ENCODE measurements at places on chromosomes 2 and 18.

DNA sequence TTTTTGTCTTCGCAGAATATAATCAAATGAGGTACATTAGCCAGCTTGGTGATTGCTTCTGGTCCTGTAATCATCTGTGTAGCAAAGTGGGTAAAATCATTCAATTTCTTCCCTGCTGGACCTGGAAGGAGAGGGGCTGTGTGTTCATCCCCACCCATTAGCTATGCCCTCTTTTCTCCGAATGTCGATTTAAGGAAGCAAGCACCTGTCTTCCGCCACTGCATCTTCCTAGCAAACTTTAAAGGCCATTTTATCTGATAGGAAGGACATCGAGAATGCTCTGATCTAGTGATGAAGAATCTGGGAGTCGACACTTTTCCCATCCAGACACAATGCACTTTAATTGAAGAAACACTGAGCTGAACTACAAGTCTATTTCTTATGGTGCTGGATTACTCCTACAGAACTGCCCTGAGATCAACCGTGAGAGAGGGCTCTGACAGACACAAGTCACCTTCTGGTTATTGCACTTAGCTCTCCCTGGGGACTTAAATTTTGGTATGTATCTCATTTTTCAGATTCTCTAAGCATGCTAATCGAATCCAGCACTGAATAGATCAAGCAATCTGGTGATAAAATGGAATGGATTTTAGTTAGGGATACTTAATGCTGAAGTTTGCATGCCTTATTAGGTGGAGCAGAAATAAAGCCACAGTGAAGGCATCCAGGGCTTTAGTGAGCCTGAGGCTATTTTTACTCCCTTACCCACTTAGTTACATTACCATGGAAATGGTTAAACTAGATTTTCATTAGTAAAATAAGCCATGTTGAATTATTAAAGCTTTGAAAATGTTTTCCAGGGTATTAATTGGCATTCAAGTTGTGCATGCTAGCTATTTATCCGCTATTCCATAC is 1.3 kb downstream of the NYAP2 start:
- DNase-seq = no peak

DNA sequence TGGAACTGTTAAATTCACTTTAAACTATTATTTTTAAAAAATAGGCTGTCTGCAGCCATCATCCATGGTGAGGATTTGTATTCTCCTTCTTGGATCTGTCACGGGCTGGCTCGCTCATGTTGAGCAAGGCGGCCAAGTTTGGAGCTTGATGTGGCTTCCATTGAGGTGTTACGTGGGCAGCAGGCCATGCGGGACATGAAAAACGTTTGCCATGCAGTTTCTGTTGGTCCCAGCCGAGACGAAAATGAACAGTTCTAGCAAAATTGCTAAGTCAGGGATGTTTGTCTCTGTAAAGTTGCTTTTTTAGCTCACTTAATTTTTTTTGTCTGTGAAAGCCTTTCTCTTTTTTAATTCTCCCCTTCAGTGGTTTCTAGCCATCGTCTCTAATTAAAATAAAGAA is 70.2 kb upstream of the MGAT5 start:
- no peak for DNase-seq

DNA sequence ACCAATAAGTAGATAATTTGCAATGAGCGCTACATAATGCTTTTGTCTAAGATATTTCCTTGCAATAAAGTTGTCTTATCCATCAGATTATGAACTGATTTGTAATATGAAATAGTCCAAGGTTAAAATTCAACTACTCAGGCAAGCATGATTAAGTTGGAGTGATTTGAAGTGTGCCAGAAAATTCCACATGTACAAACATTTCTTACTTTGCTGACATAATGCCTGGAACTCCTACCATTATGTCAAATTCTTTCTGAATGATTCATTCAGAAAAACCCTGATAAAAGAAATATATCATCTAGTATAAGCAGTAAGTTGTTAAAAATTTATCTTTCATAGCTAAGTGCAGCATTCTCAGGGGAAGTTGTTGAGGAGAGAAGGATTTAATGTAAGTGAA is 87.3 kb downstream of the CBLN2 start:
- no peak for DNase-seq

DNA sequence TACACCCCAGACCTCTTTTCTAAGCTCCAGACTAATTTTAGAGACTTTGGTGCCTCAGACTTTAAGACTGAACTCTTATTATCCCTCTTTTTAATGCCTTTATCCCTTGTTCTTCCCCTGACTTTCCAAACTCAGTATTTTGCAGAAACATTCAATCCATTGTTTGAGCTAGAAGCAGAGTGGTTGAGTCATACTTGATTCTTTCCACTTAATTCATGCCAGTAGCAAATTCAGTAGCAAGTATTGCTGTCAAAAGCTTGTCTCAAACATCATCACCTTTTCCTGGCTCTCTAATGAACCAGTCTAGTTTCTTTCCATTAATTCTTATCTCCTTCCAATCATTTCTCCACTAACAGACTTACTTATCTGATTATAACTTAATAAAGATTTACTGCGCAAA is 699.7 kb upstream of the ZNF804A start:
- no peak for DNase-seq

- DNase-seq = no peak
These were observed 275.0 kb downstream of the TNS1 start for GRCh38 chr2:217727801-217728200.

- DNase-seq = no peak
These were observed 135.8 kb downstream of the CABLES1 start for GRCh38 chr18:23270986-23271680.

- DNase-seq = no peak
These were observed 69.4 kb downstream of the TWSG1 start for GRCh38 chr18:9403795-9404564.

DNA sequence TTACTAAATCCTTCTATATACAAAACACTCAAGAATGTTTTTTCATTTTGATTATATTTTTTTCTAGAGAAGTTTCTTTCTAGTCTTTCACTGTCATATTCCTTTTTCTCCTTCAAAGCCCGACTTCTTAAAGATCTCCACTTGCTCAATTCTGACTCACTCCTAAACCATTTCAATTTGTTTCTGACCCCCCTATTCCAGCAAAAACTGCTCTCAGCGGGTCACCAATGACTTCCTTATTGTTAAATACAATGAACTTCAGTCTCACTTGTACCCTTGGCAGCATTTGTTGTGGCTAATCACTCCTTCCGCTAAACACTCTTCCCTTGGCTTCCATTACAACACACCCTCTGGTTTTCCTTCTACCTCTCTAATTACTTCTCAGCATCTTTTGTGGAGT is 111.1 kb upstream of the RBBP8 start:
- DNase-seq = no peak

- no peak for DNase-seq
These were observed 34.9 kb downstream of the FEZ2 start for GRCh38 chr2:36562973-36563532.

- DNase-seq = no peak
These were observed 107.2 kb downstream of the CD226 start for GRCh38 chr18:69840445-69840844.

- no peak for DNase-seq
These were observed 21.2 kb upstream of the EPAS1 start for GRCh38 chr2:46275995-46276394.

DNA sequence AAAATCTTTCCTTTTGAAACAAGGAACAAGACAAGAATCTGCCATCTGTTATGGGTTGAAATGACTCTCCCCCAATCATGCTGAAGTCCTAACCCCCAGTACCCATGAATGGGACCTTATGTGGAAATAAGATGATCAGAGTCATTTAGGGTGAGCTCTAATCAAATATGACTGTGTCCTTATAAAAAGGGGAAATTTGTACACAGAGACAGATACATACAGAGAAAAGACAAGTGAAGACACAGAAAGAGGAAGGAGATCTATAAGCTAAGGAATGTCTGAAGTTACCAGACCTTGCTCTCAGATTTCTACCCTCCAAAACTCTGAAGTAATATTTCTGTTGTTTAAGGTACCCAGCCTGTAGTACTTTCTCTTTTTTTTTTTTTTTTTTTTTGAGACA is 15.7 kb downstream of the TGFBRAP1 start:
- no peak for DNase-seq

GRCh38 chr2:134292514-134292913 is 38.6 kb downstream of the MGAT5 start:
- DNase-seq = no peak

- no peak for DNase-seq
These were observed 58.3 kb downstream of the ID2 start for GRCh38 chr2:8740136-8740535.

All from HEK293T (cell line).